ENCODE measurements at places on chromosomes 1 and 21.

DNA sequence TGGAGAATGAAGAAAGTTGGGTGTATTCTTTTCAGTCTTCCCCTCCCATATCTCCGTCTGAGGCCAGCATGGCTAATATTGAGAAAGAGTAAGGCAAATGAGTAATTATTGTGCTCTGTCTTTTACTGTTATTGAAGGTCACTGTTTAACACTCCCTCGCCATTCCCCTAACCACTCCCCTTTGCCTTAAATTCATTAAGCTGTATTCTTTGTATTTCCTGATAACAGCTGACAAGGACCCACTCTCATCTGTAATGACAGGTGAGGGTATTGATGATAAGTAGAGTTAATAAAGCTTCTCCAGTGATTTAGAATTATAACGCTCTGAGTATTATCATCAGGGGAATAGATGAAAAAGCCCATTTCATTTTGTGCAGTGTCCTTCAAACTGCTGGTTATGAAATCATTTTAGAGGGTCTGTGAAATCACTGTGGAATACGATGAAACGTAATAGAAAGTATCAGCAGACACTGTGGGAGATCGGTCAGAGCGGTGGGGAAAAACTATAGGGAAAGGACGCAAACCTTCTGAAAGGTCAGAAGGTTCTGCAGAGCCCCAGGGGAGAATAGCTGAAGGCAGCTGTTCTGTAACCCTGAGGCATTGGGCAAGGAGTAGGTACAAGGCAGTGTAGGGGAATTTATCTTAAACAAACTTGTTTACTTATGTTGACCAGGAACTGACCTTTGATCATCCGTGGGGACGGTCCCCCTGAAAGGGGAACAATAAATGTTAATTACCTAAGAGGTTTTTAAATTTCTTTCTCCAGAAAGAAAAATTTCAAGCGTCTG lies 46.3 kb upstream of the CACYBP start:
- DNase-seq: no peak

DNA sequence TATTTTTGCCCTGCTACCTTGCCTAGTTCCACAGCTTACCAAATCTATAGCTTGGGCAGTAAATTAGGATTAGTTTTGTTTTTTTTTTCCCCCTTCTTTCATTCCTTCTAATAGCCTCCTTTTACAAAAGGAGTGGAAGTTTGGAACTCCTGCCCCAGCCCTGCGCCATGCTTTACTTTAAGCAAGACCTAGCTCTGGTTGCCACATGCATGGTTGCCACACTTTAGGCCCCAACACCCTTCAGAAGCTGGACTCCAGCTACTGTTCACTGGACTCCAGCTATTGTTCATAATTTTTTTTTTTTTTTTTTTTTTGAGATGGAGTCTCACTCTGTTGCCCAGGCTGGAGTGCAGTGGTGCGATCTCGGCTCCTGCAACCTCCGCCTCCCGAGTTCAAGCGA lies 115.8 kb downstream of the NR5A2 start:
- DNase-seq: no peak

- no peak for DNase-seq
Measured at GRCh38 chr1:212479188-212479587, 46.5 kb downstream of the NENF start.

DNA sequence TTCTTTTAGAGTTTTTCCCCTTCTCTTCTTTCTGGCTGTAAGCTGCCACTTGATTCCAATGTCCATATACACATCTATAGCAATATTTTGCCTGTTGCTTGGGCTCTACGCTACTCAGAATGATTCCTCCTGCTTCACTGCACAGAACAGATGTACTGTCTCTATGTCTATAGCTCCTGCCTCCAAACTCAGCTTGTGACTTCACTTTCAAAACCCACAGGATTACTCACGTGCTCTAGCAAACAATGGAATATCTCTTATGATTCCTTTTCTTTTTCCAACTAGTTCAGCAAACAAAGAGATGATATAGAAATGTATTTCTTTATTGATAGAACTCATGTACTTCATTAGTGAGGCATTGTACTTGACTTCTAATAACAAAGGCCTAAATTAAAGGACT lies 80.5 kb upstream of the SOX13 start:
- no peak for DNase-seq

DNA sequence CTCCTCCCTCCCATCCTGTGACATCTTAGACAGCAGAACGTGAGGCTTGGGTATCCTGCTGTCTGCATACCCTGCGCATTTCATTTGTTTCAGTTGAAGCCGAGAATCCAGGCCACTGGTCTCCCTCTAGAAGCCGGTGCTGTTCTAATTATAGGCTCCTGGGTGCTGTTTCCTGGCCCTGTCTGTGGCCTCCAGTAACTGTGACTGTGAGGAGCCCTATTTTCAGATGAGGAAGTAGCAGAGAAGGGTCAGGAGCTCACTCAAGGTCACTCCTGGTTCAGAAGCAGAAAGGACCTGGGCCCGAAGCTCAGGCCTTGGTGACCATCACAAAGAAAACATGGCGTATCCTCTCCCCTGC lies 24.0 kb downstream of the COQ8A start:
- DNase-seq: no peak

DNA sequence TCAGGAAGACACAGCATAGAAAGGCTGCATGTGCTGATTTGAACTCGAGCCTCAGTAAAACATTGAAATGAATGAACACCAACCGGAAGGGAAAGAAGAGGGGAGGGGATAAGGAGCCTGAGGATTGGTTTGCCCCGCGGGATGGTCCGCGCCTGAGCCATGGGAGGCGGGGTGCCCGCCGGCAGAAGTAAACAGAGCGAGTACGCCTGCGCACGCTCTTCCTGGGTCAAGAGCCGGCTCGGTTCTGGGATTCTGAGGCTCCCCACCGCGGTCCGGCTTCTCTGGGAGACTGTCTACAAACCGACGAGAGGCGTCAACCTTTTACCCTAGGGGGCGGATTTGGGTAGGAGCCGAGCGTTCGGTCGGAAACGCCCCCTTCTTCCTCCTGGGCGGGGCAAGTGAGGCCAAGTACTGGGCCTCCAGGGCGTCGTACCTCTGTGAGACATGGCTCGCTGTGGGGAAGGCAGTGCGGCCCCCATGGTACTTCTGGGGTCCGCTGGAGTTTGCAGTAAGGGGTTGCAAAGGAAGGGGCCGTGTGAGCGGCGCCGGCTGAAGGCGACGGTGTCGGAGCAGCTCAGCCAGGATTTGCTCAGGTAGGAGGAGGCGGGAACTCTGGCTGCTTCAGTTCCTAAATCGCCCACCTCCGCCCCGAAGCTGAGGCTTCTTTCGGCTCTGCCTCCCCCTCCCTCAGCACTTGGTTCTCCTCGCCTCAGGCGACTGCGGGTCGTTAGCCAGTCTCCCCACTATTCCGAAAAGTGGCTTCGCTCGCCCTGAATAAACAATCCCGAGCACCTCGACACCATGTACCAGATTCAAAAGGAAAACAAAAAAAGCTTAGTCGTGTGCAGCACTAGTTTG lies at the start of gene BTBD8:
TSS of gene BTBD8 (plus strand) at position 218 of the 858 bp plus-strand sequence. CDS start at position 445, 227 bp downstream.
- DNase-seq: peak; percentile 66

GRCh38 chr1:38525343-38526043 lies 334.1 kb downstream of the RRAGC start:
- DNase-seq: no peak

Data from left renal pelvis (tissue), 4 donors.